ENCODE measurements at places on chromosomes 2 and 18.

DNA sequence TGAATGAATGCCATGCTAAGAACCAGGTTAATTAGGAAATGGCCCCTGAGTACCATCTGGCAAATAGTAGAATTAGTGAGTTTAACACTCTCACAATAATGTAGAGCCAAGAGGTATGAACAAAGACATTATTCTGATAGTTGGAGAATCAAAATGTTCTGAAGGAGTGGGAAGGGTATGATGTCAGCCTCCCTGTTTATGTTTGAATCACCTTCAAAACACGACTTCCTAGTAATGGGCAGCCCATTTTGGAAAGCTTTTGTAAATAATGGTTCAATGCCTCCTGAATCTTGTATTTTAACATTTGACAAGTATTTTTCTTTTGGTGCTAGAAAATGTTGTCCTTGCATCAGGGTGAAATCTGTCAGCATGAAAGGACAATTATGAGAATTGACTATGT lies 108.3 kb downstream of the DSEL start:
- DNase-seq, result no peak

- peak; percentile 33 for DNase-seq
These were observed 101.4 kb downstream of the NFATC1 start for GRCh38 chr18:79496978-79497637.

DNA sequence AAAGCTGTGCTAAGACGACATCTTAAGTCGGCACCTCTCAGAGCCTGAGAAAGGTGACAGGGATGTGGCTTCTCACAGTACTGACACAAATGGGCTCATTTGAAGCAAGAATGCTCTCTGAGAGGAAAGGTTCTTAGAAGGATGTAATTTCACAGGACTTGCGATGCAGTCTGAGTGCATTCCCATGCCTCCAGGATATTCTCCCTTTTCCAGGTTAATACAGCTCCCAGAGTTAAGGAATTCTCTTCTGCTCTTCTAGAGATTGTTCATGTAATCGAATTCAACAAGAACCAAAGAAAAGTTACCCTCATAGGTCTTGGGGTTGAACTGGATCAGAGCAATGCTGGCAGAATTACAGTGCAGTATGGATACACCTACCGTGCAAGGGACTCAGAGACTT lies 131.0 kb downstream of the GALR1 start:
- DNase-seq, result no peak

GRCh38 chr2:224930124-224930523 lies 112.1 kb downstream of the DOCK10 start:
- DNase-seq, result peak; percentile 35

DNA sequence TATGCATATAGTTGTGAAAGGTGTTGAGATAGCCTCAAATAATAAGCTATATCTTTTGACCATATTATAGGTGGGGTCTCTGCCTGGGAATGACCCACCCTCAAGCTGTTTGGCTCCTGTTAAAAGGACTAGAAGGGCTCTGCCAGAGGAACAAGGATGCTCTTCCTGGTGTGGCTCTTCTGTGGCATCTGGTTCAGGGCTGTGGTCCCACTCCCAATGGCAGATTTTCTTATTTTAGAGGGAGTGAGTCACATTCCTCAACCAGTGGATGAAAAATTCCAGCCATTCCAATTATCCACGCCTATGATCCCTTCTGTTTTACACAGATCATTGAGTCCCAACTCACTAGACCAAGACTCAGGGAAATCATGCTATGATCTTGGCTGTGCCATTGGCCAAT lies 119.9 kb downstream of the PARD3B start:
- no peak for DNase-seq

DNA sequence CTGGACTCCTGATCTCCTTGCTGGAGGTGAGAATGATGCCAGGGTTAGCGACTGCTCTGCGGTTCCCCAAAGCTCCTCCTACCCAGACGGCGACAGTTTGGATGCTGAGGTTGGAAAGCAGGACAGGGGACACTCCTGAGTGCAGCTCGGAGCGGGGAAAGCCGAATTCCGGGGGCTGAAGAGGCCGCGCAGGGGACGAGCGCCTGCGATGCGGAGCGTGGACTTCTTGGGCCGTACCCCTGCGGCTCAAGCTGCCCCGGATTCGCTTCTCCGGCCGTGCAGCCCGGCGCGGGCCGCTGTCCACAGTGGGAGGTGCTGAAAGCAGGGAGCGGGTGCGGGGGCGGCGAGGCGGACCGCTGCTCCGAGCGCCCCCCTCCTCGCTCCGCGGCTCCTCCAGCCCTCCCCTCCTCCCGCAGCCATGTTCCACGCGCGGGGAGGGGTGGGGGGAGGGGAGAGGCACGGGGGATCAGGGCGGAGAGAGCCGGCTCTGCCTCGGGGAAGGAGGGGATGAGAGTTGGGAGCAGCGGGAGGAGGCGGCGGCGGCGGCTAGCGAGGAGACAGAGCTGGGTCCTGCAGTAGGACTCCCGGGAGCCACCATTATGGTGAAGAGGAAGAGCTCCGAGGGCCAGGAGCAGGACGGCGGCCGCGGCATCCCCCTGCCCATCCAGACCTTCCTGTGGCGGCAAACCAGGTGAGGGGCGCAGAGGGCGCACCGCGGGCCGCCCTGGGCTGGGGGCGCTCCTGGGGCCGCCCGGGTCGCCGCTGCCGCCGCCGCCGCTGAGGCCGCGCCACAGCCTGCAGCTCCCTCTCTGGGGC lies at the start of gene UNC80:
Gene UNC80, plus strand, starts transcription at position 359 of the 816 bp plus-strand sequence. Its CDS starts 241 bp downstream, at position 600.
- DNase-seq, result no peak

GRCh38 chr2:86788165-86788564 lies 2.5 kb downstream of the CD8A start:
- DNase-seq, result peak; percentile 32

DNA sequence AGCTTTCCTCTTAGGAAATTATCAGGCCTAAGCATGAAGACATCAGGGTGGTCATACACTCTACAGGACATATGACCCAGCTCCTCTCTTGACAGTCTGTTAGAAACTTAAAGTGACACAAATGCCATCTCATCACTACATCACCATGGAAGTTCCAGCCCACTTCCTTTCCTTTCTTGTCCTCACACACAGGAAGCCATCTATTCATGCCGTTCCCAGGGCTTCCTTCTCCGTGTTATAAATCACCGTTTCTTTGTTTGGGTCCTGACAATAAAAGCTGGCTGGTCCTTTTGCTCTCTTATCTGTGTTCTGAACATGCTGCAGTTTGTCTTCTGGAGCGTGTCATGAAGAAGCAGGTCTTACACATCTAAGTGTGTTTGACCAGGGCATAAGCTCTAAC lies 692.1 kb upstream of the CELF4 start:
- no peak for DNase-seq

DNA sequence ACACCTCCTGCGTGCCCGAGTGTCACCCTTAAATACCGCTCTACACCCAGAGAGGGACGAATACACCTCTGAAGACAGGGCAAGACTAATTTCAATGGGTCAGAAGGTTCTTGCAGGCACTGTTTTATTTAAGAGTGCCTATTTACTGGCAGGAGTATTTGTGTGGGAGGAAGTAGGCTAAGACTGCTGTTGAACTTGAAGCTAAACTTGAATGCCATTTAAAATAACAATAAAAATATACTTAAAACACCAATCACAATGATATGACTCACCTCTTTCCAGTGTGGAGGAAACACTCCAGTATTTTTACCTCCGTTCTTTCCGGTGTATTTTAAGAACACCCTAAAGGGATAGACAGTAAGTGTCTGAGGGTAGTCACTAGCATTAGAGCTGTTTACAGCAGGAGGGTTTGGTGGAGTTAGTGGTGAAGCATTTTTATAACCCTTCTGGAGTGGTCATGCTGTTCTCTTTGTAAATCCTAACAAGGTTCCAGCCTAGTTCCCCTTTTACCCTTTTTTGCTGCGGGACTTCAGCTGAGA lies 9.6 kb upstream of the HOXD1 start:
- DNase-seq, result no peak

- no peak for DNase-seq
These were observed 19.0 kb downstream of the ACVR2A start for GRCh38 chr2:147863835-147864234.

GRCh38 chr18:58497845-58498244 lies 131.0 kb downstream of the ALPK2 start:
- no peak for DNase-seq

- DNase-seq, result no peak
These were observed 45.2 kb upstream of the EPC2 start for GRCh38 chr2:148599109-148599991.

GRCh38 chr2:160247296-160248035 lies 47.4 kb upstream of the ITGB6 start:
- DNase-seq, result no peak

- no peak for DNase-seq
These were observed 77.3 kb downstream of the SPHKAP start for GRCh38 chr2:228104215-228104614.

DNA sequence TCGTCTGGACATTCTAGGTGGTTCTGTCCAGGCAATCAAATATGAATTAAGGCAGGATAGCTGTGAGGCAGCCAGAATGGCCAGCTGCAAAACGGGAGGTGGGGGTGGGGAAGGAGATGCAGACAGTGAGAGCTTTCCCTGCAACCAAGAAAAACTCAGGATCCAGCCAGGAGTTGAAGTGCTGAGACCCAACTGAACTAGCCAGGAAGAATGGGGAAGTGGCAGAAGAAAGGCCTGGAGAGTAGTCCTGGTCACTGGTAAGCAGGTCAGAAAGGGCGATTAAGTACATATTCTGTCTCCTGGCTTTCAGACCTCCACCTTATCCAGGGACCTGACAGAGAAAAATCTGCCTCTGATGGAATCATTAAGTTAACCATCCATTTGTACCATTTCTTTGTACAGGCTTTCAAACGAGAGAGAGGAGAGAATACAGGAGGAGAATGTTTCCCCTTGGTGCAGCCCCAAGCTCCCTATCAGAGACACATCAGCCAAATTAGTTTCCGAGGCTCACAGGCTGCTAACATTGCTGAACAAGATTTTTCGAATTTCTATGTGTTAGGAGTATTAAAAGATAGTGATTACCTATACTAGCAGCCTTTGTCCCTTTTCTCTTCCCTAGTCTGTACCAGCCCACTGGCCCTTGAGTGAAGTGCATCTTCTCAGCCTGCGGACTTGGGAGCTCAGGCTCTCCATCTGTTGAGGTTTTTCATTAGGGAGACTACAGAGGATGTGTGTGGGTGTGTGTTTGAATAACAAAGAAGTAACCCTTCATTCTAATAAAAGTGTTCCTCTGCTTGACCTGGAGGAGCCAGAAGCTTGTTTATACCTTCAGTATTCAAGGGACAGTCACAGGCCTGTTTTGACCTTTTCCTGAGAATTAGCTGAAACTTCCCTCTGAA lies 12.5 kb upstream of the HOXD1 start:
- DNase-seq, result no peak

DNA sequence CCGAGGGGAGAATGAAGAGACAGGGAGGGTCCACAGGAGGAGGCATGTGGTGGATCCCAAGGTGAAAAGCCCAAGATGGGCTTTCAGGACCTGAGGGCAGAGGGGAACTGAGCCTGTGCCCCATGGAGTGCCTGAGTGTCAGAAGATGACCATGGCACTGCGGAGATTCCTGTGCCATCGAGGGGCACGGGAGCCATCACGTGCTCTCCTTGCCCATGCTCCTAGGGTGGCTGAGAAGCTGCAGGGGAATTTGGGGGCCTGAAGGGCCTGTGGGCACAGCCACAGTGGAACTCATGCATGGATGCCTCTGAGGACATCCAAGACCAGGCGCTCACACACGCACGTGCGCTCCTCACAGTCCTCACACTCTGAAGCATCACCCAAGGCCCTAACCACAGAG lies 56.1 kb upstream of the GLI2 start:
- DNase-seq, result no peak

- no peak for DNase-seq
These were observed 196.5 kb downstream of the TFCP2L1 start for GRCh38 chr2:121088251-121089165.

- no peak for DNase-seq
These were observed 199.4 kb downstream of the FSHR start for GRCh38 chr2:48954935-48955334.

GRCh38 chr2:157046396-157046795 lies 211.1 kb upstream of the GALNT5 start:
- no peak for DNase-seq

- no peak for DNase-seq
These were observed 187.7 kb downstream of the LOXHD1 start for GRCh38 chr18:46469186-46469915.

DNA sequence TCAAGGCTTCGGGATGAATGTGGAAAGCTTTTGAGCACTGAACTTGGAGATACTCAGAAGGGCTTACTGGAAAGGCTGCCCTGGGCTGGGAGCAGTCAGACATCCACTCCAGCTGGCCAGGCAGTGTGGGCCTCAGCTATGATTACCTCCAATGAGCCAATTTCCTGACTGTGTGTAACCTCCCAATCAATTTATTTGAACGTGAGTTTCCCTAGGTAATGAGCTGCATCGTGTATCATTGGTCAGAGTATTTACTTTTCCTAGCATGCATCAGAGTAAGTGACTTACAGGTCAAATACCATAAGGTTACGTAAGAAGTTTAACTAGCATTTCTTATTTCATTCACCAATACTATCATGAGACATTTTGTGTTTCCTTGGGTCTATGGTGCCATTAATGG lies 11.0 kb upstream of the CTAGE1 start:
- no peak for DNase-seq

- no peak for DNase-seq
These were observed 7.4 kb downstream of the PMAIP1 start for GRCh38 chr18:59907172-59907571.

DNA sequence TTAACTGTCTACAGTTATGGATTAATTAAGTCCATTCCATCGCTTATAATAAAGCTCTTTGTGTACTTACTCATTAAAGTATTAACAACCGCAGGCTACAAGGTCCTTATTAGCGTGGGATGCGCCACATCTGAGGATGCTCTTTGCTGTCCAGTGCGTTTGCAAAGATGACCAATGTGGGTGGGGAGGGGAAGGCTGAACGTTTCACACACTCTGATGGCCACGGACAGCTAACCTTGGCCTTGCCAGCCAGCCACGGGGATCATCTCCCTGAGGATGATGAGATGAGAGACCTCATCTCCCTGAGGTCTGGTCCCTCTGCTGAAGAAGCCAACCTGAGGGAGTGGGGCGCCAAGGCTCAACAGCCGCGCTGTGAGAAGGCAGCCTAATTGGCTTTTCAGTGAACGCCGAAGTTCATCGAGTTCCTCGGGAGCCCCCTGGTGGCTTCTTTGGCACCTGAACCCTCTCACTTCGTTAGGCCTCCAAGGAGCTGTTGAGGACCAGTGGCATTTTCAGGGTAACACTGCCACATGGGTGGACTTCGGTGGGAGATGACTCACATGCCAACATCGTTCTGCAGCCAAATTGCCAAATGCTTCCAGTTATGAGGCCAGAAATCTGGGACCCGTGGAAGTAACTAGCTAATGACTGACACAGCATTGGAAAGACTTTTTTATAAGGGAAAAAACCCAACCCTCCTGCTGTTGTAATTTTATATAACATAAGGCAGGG lies 69.3 kb upstream of the SEC11C start:
- DNase-seq, result peak; percentile 72

DNA sequence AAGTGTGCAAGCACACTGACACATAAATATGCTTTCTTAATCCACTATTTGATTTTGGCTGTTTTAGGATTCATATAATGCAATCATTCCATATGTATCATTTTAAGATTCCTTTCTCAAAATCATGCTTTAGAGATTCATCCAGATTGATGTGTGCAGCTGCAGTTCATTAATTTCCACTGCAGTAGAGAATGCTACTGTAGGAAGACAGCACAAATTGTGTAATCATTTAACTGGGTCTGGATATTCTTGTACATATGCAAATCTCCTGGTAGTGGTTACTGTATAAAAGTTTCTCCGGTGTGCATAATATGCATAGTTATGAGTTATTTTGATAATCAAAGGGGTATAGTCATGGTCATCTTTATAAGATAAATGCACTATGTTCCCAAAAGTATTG lies 502.5 kb upstream of the ACVR2A start:
- DNase-seq, result no peak

- DNase-seq, result no peak
These were observed 281.6 kb upstream of the STON1 start for GRCh38 chr2:48248251-48248933.

- no peak for DNase-seq
These were observed 1019.5 kb upstream of the LRRTM1 start for GRCh38 chr2:81324046-81324445.

All from naive thymus-derived CD8-positive, alpha-beta T cell (primary cell).